Fibroblast of skin of abdomen (primary cell): ENCODE measurements at places on chromosomes 4 and X.
A peak's percentile ranks its signal among the peaks of the same experiment; 100 is the strongest.

DNA sequence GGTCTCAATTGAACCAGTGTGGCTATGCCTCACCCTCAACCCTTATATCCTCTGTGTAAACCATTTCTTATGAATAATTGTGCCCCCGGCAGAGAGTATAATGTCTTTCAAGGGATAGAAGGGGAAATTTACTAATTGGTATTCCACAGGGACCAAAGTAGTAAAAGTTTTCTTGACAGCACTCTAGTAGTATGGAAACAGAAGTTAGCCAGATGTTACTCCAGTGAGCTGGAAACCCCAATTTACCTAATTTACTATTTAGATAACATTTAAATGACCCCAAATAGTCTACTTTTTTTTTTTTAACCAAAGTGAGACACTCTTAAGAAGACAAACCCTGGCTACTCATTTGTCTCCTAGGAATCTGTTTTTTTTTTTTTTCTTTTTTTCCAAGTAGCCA lies 32.3 kb downstream of the DTHD1 start:
- no peak for DNase-seq

DNA sequence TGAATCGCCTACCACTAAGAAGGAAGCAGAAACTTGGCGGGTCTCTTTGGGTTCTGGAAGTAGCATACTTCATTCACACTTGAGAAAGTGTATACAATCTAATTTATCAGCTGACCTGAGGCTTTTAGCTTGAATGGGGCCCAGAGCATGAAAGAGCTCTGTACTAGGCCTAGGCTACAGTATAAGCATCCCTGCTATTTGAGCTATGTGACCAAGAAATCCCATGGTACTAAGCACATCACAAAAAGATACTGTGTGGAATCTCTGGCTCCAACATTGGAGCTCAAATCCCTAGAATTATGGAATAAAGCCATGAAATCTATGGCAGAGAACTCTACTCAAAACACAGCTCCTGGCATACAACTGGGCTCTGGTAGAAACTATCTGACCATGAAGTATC lies 43.9 kb upstream of the CCDC149 start:
- DNase-seq = no peak

- no peak for DNase-seq
These were observed 29.9 kb upstream of the STS start for GRCh38 chrX:7117587-7117986.

- peak; percentile 94 for DNase-seq
These were observed 224.3 kb downstream of the DCLK2 start for GRCh38 chr4:150302553-150302952.

- no peak for DNase-seq
These were observed 17.9 kb upstream of the PGRMC1 start for GRCh38 chrX:119218198-119218597.

- no peak for DNase-seq
These were observed 79.7 kb upstream of the LSM6 start for GRCh38 chr4:146095860-146096259.

GRCh38 chrX:101390664-101391525 lies at the start of gene RPL36A:
Gene RPL36A (plus strand): TSS chrX:101391011. CDS start chrX:101391044, 33 bp downstream.
- DNase-seq = peak; percentile 92

- no peak for DNase-seq
These were observed 63.0 kb upstream of the SLC10A4 start for GRCh38 chr4:48420144-48420543.
